ENCODE measurements at places on chromosomes 16 and 17. TPM values are rescaled to one million over a fixed set of nuclear protein-coding genes. Genes with fewer than 3 reads are reported as not detected.

Gene CMTM2
- total RNA-seq: not detected

Gene C16orf46
- 0.88 TPM for total RNA-seq

Gene STAC2
- total RNA-seq: not detected

Gene KRT40
- total RNA-seq: not detected

Gene WFDC1
- 0.40 TPM for total RNA-seq

Gene ENPP7
- not detected for total RNA-seq

Gene DNAH17
- not detected for total RNA-seq

Gene GGT6
- not detected for total RNA-seq

Gene CDT1
- 0.42 TPM for total RNA-seq

Gene IL34
- total RNA-seq: 0.71 TPM

Gene DNAAF1
- not detected for total RNA-seq

Gene TVP23A
- not detected for total RNA-seq

Gene KRTAP4-4
- total RNA-seq: not detected

Gene NPIPA2
- 1.4 TPM for total RNA-seq

Gene KRTAP9-8
- total RNA-seq: not detected

Gene PRPSAP2
- 15.8 TPM for total RNA-seq

Gene BRICD5
- total RNA-seq: 1.2 TPM

Gene NTN3
- total RNA-seq: not detected

Gene CCL18
- 4.1 TPM for total RNA-seq

Gene HS3ST3B1
- total RNA-seq: 1.4 TPM

Gene RCVRN
- total RNA-seq: not detected

Gene SKA2
- total RNA-seq: 17.8 TPM
